ENCODE measurements at places on chromosomes 6 and 20.

DNA sequence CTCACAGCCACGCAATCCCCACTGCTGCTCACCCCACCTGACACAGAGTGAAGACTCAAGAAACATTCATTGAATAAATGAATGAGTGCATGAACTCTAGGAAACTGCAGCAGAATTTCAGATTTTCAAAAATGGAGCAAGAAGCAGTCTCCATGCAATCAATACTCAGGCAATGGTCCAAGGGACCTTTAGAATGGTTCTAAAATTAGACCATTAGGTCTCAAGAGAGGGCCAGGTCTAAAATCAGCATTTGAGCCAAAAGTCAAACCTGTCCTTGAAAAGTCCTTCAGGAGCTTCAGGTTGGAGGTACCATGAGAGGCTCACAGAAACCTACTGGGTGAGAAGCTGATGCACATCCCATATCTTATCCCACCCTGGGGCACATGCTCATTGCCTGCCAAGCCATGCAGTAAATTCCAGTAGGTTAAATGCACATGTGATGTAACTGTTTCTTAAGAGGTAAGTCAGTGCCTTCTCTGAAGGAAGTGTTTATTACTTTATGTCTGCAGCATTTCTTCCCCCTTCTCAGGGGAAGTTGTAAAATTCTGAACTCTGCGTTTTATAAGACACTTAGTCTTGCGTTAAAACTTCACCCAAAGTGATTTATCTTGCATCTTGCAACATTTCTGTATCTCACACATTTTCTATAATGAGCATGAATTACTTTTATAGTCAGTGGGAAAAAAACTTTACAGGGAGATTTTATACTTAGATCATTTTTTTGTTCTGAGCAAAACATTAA, 126.6 kb downstream of the ADAT2 start:
- no peak for DNase-seq

- no peak for DNase-seq
These were observed 4.8 kb downstream of the NR2E1 start for GRCh38 chr6:108170332-108171290.

DNA sequence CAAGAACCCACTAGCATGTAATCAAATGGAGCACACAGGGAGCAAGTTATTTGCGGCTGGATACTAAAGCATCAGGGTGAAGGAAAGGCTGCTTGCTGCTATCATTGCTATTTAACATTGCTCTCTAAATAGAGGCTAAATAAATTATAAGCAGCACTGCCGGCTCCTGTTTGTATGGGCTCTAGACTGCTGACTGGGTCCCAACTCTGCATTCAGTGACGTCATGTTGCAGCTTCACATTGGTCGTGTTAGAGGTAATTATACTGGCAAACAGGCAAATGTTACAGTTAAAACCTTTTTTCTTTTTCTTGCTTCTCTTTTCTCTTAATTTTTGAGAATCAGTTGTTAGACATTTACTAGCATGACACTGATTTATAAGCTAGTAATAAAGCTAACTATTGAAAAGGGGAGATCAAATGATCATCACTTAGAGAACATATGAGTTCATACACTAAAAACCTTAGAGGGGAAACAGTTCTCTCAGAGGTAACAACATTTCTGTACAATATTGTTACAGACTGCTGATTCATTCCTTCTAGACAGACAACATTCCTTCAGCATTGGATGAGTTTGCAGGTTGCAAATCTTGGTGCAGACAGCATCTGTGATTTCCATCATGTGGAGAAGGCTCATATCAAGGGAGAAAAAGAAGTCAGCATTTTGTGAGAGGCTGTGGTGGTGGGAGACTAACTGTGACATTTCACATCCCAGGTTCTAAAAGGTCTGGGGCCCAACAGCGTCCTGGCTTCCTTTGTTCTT, 15.9 kb downstream of the RFPL4B start:
- no peak for DNase-seq

DNA sequence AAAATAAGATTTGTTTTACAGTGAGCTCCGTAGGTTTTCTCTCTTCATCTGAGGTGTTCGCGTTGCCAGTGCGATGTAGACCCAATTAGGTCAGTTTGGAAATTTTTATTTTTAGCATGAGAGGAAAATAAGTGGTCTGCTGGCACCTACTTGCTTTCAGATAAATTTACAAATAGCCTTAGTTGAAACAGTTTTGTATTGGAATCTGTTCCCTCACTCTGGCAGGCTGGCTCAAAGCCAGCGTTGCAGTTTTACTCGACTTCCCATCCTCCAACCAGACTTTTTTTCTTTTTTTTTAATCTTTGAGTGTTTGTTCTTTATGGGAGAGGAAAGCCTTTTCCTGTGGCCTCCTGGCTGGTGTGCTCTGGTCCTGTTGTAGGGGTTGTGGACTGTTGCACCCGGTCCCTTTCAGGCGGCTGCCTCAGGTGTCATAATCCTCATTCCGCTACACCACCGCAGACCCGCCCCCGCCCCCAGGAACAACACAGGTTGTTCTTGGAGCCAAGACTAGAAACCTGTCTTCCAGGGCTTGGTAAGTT, 46.7 kb downstream of the TIAM2 start:
- no peak for DNase-seq

DNA sequence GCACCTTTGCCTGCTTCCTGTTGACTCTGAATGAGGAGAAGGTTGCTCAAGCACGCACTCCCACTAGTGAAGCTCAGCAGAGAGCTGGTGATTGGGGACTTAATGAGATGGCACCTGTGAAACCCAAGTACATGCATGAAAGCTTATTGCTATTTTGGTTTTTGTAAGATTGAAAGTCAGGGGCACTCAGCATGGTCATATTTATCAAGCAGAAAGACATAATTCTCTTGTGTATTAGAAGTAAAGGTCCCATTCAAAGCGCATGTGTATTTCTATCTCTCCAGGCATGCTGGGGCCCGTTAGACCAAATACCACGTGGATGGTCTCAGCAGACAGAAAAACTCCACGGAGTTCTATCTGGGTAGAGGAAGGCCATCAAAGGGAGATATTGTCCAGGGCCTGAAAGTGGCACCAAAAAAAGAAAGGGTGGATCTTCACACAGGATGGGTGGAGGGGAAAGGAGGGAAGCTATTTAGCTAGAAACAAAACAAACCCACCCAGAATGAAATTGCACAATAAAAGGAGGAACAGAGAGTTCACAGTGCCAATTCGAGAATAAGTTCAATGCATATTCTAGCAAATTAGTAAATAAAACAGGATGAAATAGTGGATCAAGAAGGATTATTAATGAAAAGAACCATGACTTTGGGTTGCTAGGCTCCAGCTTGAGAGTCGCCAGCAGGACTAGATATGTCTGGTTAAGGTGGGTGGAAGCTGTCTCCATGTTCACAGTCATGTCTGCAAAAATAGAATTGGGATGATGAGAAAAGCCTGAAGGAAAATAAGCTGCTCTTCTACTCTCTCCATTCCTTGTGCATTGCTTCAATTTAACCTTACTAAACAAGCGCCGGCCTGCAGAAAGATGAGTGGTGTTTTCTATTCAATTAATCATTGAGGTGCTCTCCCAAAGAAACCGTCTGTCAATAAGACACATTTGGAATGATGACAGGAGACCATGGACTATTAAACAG, 224.9 kb upstream of the DTNBP1 start:
- DNase-seq = no peak

GRCh38 chr6:36671687-36672375, 6.7 kb upstream of the CDKN1A start:
- no peak for DNase-seq

DNA sequence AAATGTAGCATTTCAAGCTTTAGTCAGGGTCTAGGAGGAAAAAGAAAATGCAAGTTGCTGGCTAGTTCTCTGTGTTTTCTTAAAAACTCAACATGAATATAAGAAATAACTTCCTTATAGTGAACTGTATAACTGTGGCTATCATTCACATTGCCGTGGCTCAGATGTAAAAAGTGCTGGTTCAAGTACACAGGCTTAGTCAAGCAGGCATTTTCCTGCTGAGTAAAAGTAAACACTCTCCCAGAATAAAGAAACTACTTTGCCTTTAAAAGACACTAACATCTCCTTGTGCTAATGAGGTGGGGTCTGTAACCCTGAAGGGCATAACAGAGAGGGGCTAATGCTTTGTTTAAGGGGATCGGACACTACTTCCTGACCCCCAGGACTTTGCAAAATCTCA, 3.3 kb downstream of the ATP5F1E start:
- no peak for DNase-seq

DNA sequence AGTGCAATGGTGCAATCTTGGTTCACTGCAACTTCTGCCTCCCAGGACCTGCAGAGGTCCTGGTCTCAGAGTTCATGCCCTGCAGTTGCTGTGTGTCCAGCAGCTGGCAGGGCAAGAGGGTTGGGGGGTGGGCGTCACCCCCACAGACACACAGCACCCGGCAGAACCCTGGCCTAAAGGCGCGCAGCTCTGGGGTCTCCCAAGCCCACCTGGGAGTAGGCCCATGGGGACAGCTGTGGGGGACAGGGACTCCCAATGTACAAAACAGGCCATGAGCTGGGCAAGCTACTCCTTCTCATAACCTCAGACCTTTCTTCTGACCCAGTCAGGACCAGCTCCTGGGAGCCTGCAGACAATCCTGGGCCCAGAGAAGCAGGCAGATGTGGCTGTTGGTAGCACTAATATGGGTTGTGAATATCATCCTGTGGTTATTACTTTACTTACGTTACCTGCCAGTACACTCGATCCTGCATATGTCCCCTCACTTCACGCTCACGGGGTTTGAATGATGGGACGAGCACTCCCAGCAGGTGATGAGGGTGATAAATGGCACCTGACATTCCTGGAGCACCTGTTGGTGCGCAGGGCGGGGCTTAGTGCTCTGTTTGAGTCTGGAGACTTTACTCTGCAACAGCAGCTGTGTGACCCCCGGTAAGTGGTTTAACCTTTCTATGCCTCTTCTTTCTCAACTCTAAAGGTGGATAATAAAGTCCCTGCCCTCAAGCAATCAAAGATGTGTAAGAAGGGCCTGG, 39.9 kb upstream of the SULF2 start:
- no peak for DNase-seq

DNA sequence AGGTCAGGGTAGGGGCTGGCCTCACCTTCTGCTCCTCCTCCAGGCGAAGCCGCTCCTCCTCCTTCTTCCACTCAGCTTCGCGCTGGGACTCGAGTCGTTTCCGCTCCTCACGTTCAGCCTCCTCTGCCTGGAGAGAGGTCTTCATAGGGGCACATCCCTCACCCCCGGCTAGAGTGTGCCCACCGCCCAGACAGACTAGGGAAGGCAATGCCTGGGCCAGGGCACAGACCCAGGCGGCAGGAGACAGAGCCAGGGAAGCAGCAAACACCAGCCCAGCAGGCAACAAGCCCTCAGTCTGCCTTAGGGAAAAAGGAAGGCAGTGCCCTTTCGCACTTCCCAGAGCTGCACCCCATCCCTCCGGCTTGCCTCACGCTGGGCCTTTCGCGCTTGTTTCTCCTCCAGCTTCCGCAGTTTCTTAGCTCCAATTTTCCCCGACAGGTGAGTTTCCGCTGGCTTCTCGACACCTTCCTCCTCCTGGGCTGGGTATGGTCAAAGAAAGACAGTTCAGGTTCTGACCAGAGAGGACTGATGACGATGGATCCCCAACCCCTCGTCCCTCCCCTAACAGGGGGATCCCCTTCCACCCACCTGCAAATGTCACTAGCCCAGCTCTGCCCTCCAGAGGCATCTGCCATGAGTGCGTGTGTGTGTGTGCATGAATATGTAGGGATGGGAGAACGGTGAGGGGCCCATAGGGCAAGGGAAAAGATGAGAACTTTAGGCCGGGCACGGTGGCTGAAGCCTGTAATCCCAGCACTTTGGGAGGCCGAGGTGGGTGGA, 4.3 kb downstream of the DDRGK1 start:
- DNase-seq = no peak

- no peak for DNase-seq
These were observed 46.6 kb downstream of the NDUFAF5 start for GRCh38 chr20:13831476-13831875.

GRCh38 chr6:107531868-107532267, 42.0 kb downstream of the SOBP start:
- DNase-seq = no peak

DNA sequence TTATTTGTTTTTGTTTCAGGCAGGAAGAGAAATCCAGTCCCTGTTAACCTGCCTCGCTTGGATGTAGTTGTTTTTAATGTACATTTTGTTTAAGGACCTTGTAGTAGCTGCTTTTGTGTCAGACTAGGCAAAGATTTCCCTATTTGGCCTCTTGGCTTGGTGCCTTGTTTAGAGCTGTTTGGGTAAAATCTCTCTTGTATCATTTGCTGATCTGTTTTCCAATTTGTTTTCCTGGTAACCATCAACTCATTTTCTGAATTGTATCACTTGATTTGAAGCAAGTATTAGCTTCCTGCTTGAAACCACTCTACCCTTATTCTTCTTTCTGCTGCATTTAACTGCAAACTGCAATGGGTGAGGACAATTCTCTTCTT, 160.7 kb downstream of the ZFAND3 start:
- no peak for DNase-seq
